ENCODE measurements at places on chromosomes 7 and 10. TPM values are rescaled to one million over a fixed set of nuclear protein-coding genes. Genes with fewer than 3 reads are reported as not detected.

GATA3 gene
- not detected for total RNA-seq

GRCh38 chr10:76045174-76045573 lies 613.8 kb downstream of the LRMDA start:
- no peak for DNase-seq

- no peak for DNase-seq
These were observed 571.0 kb downstream of the SH2D4B start for GRCh38 chr10:81108516-81109199.

DNA sequence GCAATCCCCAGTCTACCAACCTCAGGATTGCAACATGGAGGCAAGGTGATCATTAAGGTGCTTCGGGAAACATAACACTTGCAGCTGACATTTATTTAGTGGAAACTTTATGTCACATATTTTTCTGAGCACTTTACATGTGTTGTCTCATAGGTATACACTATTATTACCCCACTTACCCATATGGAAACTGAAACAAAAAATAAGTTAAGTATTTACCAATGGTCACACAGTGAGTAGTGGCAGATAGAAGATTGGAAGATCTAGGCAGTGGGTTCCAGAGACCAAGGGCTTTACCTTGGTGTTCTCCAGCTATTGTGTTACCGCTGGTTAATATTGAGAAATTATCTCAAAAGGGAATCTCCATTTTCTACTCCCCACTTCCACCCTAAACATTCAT lies 1279.1 kb upstream of the SORCS1 start:
- no peak for DNase-seq

DNA sequence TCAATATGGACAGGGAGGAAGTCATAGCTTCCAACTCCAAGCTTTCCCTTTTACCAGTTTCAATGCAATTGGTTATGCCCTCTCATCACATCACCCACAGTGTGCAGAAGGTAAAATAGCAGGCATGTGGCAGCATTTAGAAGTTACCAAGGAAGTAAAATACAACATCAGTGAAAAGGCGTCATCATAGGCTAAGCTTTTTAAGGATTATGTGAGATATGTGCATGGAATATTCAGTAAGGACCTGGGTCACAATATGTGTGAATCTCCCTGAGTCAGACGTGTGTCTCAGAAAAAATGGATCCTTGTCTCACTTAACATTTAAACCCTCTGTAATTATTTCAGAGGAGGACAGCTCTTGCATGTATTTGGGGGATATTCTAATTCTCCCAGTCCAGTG lies 522.8 kb upstream of the POM121L12 start:
- no peak for DNase-seq

TMEM130 gene
- total RNA-seq: 0.57 TPM

STEAP1 gene
- 83.4 TPM for total RNA-seq

GRCh38 chr10:118407777-118408176 lies 65.7 kb upstream of the FAM204A start:
- no peak for DNase-seq

VSTM2A gene
- not detected for total RNA-seq

- no peak for DNase-seq
These were observed 18.4 kb downstream of the CRPPA start for GRCh38 chr7:16402940-16403339.

DNA sequence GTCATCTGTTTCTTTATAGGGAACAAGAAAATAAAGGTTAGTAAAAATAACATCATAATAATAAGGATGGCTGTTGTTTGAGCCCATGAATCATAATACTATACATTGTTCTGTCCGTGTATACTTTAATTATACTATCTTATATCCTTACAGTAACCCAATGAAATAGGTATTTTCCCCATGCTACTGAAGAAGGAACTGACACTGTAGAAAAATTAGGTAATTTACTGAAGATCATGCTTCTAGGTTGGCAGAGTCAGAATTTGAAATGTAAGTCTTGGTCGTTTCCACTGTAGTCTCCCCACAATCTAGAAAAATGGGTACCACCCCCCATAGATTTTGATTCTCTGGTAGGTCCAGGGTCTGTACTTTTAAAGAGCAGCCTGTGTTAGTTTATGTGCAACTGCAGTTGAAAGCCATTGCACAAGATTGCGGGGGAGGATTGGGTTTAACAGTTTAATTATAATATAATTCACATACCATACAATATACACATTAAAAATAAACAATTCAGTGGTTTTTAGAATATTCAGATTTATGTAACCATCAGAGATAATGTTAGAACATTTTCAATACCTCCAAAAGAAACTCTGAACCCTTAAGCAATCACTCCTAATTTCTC lies 47.7 kb downstream of the SHOC2 start:
- DNase-seq: no peak

RNF133 gene
- total RNA-seq: 0.54 TPM

DNA sequence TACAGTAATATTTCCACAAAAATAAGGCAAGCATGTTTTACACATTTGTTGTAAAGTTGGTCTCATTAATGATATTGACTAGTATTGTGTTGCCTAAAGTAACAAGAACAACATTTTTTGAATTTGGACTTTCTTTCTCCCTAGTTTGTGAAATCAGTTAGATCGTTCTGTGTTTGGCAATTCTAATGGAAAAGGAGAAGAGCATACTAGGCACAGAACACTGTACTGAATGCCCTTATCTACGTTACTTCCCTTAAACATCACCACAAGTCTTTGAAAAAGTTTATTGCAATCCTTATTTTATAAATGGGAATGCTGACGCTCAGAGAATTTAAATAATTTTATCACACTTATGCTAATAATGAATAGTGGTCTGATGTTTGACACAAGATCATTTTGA lies 372.2 kb downstream of the EXOC4 start:
- DNase-seq: no peak

DNA sequence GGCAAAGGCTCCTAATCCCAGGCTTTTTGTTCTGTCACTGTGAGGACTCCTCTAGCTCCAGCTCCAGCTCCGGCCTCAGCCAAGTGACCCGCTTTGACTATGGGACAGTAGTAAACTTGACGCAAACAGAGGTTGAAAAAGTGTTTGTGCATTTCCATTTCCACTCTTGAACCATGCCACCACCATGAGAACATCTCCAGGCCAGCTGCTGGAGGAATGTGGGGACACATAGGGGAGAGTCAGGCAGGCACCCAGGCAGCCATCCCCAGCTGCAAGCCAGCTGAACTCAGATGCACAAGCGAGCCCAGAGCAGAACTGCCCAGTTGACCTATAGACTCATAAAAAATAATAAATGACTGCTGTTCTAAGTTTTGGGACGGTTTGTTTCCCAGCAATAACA lies 224.7 kb downstream of the GRID1 start:
- DNase-seq: no peak

LARP4B gene
- 38.7 TPM for total RNA-seq

DNA sequence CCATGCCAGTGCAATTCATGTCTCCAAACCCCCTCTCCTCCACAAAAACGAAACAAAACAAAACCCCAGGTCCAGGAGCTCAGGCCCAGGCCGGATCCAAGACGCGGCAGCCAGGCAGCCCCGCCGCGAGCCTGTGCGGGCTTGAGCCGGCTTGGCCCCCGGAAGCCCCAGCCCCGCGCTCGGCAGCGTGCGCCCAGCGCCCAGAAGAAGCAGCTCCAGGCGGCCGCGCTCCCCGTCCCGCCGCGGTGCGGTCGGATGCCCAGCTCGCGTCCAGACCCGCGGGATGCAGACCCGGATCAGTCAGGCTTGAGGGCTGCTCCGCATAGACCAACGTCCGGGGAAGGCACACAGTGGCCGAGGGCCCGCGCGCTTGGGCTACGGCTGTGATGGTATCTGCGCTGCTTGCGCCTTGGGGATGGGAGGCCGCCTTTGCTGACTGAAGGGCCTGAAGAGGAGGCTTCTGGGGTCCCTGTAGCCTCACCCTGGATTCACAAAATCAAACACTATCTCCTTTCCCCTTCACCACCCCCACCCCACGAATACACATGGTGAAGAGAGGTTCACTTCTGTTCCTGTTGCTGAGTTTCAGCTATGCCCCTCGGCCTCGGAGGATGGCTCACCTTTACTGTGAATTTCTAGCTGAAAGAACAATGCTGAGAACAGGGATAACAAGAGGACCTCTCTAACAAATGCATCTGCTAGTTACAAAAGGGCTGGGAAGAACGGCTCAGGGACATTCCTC lies 79.9 kb upstream of the EN2 start:
- peak; percentile 18 for DNase-seq

- peak; percentile 42 for DNase-seq
These were observed 55.2 kb downstream of the MAGI2 start for GRCh38 chr7:79398138-79398749.

DNA sequence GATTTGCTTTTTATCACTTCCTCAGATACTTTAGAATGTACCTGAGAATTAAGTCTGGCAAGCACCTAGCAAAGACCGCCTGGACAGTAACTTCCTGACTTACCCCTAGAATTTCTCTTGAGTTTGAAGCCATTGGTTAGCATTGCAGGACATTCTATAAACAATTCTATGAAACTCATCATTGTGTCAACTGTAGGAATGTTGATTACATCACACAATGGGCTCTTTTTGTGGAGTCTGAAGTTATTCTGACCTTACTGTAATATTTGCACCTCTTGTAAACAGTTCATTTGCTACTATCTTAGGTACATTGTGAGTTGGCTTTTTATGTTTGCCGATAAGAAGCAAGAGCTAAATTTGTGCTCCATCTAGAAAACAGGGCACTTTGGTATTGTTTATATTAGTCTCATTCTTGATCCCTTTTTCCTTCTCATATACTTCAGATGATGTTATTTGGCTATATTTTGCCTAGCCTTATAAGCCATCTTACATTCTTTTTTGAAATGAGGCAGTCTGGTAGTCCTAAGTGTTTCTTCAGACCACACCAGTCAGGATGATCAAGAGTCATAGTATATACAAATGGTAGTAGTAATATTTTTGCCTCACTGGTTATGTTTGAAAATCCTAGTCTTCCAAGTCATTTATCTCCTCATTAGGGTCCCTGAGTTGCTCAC lies 52.4 kb downstream of the CASD1 start:
- DNase-seq: peak; percentile 21

DNA sequence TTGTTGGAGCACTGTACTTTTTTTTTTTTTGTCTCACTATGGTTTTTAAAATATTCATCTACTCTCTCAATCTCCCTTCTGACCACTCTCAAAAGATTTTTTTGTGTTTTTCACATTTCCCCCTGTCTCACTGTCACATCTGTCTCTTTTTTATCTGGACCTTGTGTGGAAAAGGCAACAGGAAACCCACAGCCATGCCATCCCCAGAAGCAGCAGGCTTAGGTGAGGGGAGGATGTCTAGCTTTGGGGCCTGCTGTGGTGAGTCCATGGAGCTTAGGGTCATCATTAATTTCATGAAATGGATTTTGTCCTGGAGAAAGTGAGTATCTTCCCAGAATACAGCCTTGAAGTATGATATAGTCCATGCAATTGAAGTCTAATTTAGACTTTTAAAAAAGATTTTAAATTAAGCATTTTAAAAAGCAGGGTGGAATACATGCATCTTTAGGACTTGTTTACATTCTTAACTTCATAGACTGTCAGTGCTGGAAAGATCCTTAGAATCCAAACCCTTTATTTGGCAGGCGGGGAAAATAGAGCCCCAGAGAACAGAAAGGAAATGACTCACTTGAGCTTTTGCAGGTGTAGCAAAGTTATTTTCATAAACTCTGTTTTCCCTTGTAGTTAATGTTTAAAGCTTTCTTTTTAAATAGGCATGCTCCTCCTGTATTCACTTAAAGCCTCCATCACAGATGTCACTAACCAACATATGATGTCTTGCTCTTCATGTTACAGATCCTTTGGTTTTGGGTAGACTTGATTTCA lies 25.1 kb downstream of the MINDY4 start:
- DNase-seq: peak; percentile 83

DNA sequence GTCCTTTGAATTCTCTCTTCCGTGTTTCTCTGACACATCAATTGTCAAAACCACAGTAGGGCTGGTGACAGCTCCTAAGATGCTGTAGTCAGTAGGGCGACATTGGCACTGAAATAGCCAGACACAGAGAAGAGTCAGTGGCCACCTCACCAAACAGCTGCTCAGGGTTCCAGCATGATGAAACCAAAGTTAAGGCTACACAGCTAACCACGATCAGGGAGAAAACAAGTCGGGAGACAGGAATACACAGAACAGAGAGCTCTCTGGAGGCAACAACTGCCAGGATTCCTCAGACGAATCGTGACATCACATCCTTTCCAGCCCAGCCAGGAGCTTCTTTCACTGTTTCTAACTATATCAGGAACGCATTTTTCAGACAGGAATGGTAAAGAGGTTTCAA lies 922.2 kb downstream of the SORCS1 start:
- no peak for DNase-seq

DNA sequence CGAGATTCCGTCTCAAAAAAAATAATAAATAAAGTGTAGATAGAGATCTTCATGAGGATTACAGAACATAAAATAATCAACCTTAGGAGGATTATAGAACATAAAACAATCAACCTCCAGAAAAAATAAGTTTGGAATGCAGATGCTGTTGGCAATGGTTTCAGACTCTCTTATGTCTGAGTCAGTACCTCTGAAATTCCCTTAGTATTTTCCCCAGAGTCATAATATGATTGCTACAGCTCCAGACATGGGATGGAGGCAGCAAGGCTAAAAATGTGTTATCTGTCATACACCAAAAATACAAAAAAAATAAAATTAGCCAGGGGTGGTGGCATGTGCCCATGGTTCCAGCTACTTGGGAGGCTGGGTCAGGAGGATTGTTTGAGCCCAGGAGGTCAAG lies 22.2 kb downstream of the CADPS2 start:
- peak; percentile 32 for DNase-seq

DNA sequence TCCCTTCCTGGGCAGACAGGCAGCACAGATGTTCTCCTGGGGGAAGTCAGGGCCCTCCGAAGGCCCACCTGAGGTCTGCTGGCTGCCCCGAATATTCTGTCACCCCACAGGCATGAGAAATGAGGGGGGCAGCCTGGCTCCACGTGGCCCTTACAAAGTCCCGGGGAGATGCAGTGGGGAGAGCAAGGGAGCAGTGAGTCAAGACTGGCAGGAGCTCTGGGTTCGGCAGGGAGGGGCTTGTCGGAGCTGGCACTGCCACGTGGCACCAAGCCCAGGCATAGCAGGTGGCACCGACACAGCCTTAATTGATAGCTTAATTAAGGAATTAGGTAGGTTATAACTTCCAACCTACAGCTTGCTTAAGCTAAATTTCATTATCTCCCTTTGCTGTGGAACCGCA lies 163.9 kb downstream of the USP6NL start:
- no peak for DNase-seq

DNA sequence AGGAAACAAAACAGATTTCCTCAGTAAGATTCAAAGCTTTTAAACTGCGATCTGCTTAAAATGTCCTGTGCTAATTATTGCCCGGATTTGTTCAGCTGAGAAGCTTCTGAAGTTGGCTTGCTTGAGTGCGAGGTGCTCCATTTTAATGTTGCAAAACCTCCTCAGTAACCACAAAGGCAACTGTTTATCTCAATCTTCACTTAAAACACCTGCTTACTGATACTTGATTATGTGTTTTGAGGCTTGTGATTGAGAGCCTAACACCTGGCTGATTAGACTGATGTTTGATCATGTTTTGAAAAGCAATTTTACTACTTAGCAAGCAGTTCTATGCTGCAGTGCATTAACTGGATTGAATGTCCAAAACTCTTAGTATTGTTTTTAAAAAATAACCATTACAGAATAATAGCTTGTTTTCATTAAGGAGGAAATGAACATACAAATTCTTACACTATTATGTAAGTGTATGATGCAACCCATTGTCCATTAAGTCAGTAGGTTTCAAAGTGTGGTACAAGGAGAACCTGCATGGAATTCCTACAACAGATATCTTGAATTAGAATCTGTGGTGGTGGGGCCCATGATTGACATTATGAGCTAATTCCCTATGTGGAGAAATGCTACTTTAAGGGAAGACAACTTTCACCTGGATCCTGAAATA lies 96.9 kb upstream of the FAM180A start:
- DNase-seq: no peak
